Neural progenitor cell (in vitro differentiated cells): ENCODE measurements at places on chromosomes 2 and 18.

DNA sequence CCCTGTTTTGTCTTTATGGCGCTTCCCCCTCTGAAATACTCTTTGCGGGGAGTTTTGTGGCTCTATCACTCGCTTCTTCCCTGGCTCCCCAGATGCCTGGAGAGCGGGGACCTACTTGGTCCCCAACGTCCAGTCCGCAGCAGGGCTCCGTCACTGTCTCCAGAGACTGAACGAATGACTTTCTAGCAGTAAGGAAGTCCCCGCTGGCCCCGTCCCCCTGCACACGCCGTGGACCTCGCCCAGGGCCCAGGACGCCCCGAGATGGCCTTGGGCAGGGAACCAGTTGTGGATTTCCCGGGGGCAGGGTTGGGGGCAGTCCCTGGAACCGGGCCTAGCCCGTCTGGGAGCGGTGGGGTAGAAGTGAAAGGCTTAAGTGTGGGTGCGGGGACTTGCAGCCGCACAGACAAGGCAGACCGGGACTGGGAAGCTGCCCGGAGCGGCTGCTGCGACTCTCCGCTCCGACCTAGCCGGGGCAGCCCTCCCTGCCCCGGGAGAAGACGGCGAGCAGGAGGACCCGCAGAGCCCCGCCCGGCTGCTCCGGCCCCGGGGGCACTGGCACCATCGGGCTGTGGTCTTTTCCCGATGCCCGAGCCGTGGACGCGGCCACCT is 821 bp upstream of the EPHA4 start:
- DNase-seq, result peak; percentile 82

GRCh38 chr2:119425620-119426395 is 5.8 kb upstream of the TMEM37 start:
- DNase-seq, result no peak

DNA sequence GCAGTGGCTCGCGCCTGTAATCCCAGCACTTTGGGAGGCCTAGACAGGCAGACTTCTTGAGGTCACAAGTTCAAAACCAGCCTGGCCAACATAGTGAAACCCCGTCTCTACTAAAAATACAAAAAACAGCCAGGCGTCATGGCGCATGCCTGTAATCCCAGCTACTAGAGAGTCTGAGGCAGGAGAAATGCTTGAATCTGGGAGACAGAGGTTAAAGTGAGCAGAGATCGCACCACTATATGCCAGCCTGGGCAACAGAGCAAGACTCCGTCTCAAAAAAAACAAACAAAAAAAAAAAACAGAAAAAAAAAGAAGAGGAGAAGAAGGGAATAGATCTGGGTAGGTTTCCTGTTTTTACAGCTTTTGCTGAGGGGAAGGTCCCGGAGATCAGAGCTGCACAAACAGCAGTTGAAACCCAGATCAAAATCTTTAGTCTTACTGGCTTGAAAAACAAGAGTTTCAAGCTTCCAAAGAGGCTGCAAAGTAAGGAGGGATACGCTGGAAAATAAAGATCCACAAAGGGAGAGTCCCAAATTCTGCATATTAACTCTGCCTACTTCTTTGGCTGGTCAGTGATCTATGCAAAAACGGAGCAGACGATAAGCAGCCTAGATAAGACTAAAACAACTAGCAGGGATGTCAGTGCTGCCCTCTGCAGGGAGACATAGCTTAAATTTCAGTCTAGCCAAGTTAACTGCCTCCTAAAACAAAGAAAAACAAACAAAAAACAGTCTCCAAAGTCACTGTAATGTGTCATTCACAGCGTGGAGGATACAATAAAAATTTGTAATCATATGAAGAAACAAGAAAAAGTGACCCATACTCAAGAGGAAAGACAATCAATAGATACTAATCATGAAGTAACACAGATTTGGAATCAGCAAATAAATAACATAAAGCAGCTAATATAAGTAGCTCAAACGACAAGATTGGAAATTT is 74.1 kb downstream of the TLK1 start:
- peak; percentile 67 for DNase-seq

DNA sequence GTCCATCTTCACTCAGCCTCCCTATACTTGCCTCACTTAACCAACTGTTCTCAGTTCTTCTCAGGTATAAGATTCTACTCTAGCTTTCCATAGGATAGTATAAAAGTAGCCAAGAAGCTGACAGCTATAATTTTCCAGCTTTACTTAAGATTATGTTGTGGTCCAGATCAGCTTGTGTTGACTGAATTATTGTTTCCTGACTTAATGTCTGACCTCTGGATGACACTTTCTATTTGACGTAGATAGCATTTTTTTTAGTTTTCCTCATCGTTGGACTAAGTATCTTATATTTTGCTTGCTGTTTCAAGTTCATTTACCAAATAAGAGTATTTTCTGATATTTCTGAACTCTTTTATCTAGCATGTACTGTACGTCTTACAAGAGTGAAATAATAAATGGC is 1272.5 kb upstream of the CDH2 start:
- DNase-seq, result no peak

GRCh38 chr18:60898111-60898510 is 435.1 kb upstream of the CDH20 start:
- DNase-seq, result no peak

DNA sequence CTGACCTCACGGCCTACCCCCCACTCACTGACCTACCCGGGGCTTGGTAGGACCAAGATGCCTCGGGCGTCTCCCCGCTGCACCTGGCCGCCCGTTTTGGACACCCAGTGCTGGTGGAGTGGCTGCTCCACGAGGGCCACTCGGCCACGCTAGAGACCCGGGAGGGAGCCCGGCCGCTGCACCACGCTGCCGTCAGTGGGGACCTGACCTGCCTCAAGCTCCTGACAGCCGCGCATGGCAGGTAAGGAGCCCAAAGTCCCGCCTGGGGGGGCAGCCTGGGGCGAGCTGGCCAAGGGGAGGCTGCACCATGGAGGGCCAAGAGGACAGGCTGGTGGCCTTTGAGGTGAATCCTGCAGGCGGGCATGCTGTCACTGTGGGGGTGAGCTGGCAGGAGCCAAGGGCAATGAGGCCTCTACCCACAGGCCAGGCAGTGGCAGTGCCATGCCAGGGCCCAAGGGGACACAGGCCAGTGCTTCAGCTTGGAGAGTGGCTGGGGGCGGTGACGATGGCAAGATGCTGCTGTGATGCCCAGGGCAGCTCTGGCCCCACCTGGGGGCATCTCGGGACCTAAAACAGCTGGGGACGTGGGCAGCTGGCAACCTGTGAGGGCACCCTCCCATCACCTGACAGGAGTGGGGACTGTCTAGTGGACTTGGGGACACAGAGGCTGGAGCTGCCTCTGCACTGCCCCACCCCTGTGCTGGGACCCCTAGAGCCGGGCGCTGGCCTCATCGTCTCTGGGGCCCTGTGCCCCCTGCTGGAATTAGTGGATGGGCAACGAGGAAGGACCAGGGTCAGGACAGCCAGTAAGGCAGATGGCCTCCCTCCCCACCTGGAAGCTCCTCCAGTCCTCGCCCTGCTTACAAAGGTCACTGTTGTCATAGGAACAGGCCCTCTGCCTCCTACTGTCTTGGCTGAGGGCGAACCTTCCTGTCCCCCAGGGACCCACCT is 2.0 kb downstream of the ESPNL start:
- no peak for DNase-seq
